IMR-90 (cell line): ENCODE measurements at places on chromosomes 12 and 14. TPM values are rescaled to one million over a fixed set of nuclear protein-coding genes. Genes with fewer than 3 reads are reported as not detected.

Gene NDRG2
- 0.36 and 0.56 TPM in 2 replicates for total RNA-seq

Gene ALG10
- total RNA-seq: 7.2 and 9.7 TPM in 2 replicates

Gene KSR2
- not detected in 2 replicates for total RNA-seq

Gene CLEC2A
- total RNA-seq: not detected in 2 replicates

Gene NRL
- total RNA-seq: 0.18 and 0.28 TPM in 2 replicates

Gene COL2A1
- total RNA-seq: not detected in 2 replicates

Gene SPTB
- total RNA-seq: under 0.01 TPM in 2 replicates

Gene KIF21A
- 1.1 TPM in 2 replicates for total RNA-seq

Gene GARIN6
- total RNA-seq: not detected in 2 replicates

Gene POTEG
- total RNA-seq: not detected in 2 replicates

Gene CNTN1
- 0.18 and 0.28 TPM in 2 replicates for total RNA-seq

Gene C12orf56
- total RNA-seq: not detected in 2 replicates

Gene CISTR
- total RNA-seq: not detected in 2 replicates

Gene TAS2R31
- total RNA-seq: 4.3 and 8.6 TPM in 2 replicates

Gene GCN1
- total RNA-seq: 65.8 and 77.6 TPM in 2 replicates

Gene ACRBP
- total RNA-seq: not detected in 2 replicates

Gene POMT2
- 5.8 and 6.5 TPM in 2 replicates for total RNA-seq

Gene ASB2
- total RNA-seq: 0.54 and 0.83 TPM in 2 replicates

Gene PNN
- total RNA-seq: 14.9 and 23.6 TPM in 2 replicates

Gene TMEM132C
- not detected in 2 replicates for total RNA-seq
